ENCODE measurements at places on chromosomes 4 and X.

DNA sequence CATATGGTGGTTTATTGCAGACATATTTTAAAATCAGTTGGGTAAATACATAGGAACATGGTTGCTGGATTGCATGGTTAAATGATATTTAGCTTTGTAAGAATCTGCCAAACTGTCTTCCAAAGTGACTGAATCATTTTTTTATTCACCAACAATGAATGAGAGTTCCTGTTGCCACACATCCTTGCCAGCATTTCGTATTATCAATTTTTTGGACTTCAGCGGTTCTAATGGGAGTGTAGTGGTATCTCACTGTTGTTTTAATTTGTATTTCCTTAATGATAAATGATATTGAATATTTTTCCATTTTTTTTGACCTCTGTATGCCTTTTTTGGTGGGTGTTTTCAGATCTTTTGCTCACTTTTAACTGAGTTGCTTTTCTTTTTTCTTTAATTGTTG is 1.4 kb upstream of the MTHFD2L start:
- no peak for DNase-seq

DNA sequence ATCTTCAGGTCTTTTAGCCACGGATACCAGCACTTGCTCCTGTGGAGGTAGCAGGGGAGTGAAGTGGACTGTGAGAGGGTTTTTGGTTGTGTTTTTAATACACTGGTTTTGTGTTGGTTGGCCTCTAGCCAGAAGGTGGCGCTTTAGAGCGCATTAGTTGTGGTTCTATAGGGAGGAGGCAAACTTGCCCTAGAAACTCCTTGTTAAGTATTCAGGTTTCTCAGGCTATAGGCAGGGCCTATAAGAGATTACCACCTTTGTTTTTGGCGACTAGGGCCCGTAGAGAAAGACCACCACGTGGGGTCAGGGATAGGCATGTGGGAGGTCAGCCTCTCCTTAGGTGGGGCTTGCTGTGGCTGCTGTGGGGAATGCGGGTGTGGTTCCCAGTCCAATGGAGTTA is 221.6 kb upstream of the SPANXN4 start:
- no peak for DNase-seq

DNA sequence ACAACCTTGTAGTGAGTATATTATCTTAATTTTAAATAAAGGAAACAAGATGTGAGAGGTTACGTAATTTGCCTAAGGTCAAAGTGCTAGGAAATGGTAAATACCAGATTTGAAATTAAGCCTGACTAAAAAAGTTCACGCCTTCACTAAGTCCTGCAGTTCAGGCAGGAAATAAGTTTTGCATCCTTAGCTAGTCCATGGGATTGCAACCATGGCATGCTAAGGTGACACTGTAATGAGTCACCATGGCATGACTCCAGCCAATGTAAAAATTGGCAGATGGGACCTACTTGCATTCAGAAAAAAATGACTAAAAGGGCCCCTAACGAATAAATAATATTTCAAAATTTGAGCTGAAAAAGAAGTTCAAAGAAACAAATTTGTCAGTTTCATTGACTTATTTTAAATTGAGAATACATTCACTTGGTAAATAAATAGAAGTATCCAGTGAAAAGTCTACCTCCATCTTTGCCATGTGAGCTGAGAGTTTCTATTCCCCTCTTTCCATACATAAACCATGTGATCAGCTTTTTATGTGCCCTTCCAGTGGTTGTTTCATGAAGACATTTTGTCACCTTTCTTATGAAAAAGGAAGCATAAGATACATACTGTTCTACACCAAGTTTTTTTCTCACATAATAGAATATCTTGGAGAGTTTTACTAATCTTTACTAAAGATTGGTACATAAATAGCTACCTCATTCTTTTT is 72.4 kb downstream of the ANKRD50 start:
- no peak for DNase-seq

DNA sequence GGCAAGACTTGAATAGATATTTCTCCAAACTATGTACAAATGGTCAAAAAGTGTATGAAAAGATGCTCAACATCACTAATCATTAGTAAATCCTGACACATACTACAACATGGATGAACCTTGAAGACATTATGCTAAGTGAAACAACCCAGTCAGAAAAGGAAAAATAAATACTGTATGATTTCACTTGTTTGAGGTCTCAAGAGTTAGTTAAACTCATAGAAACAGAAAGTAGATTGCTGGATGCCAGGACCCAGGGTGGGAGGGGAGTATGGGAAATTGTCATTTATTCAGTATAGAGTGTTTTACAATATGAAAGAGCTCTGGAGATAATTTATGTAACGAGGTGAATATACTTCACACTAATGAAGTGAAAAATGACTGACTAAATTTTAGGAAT is 32.4 kb downstream of the PRMT9 start:
- no peak for DNase-seq

All from D721Med (cell line).